Small intestine (tissue), 16 donors: ENCODE measurements at places on chromosomes 4 and X. TPM values are rescaled to one million over a fixed set of nuclear protein-coding genes. Genes with fewer than 3 reads are reported as not detected.

Gene VCX3A
- polyA plus RNA-seq = 0.10 TPM

Gene CENPVL3
- polyA plus RNA-seq = 3.4 TPM

Gene PSAPL1
- polyA plus RNA-seq = not detected

Gene NALF2
- polyA plus RNA-seq = 0.48 TPM

Gene RBPJ
- 13.0 TPM for polyA plus RNA-seq

Gene TMSB15C
- 0.54 TPM for polyA plus RNA-seq

Gene ZDHHC9
- polyA plus RNA-seq = 17.8 TPM

Gene TMEM175
- 23.1 TPM for polyA plus RNA-seq

Gene TLR10
- 0.22 TPM for polyA plus RNA-seq

Gene DUSP9
- polyA plus RNA-seq = 5.5 TPM

Gene SHOX
- polyA plus RNA-seq = not detected

Gene DDX3X
- polyA plus RNA-seq = 108 TPM

Gene FAAH2
- polyA plus RNA-seq = 2.8 TPM

Gene HMGB3
- 14.1 TPM for polyA plus RNA-seq

Gene PAGE2
- not detected for polyA plus RNA-seq

Gene ADAMTS3
- not detected for polyA plus RNA-seq
